ENCODE measurements at places on chromosomes 7 and 10.

GRCh38 chr7:149478754-149479153 lies 17.9 kb upstream of the ZNF777 start:
- DNase-seq, result no peak

DNA sequence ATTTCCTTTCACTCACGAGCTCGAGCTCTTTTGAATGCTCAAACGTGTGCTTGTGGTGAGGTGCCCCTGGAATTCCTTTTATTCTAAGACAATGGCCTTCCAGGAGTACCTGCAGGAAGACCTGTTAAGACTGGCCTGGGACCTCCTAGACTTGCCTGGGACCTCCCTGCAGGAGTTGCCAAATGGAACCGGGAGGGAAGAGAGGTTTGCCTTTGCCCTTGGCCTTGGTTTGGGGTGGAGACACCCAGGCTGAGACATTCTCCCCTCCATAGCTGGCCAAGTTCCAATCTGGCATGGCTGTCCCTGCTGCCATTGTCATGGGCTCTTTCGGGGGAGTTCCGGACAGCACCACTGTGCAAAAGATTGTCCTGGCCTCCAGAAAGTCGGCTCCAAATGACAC lies 39.7 kb downstream of the DNAJB12 start:
- DNase-seq, result no peak

GRCh38 chr7:81846398-81846797 lies 76.6 kb upstream of the HGF start:
- peak; percentile 38 for DNase-seq

- no peak for DNase-seq
Observed at GRCh38 chr10:63501954-63502353, 19.2 kb upstream of the REEP3 start.

DNA sequence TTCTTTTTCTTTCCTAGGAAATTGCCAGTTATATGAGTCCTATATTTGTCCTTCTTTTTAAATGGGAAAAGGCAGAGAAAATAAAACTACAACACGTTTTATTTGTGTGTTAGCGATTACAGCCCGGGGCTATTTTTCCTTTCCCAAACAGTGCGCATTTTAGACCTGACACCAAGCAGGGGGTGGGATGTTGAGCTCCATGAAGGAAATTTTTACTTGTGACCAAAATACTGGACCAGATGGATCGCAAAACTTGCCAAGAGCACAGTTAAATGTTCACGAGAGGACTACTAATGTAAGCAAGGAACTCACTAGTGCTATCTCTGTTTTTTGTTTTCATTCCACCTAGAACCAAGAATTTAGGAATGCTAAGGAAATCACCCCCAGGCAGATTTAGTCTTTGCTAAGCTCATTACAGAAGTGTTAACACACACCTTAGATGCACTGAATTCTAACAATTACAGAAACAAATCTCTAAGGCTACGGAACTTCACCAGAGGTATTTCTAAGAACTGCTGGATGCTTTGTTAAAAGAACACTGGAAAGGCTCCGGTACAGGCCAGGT lies 114.8 kb downstream of the JAZF1 start:
- no peak for DNase-seq

DNA sequence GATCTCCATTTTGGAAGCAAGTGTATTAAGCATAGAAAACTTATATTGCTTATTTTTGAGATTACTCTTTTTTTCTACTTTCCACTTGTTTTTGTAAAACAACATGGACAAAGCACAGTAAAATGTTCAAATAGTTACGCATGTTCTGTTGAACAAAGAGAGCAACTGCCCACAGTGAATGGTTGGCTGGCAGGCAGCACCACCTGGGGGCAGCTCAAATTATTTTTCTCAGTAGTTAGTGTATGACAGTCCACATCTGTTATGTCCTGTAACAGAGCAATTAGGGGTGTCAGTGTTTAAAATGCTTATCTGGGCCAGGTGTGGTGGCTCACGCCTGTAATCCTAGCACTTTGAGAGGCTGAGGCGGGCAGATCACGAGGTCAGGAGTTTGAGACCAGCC lies 46.1 kb upstream of the CACUL1 start:
- peak; percentile 25 for DNase-seq

DNA sequence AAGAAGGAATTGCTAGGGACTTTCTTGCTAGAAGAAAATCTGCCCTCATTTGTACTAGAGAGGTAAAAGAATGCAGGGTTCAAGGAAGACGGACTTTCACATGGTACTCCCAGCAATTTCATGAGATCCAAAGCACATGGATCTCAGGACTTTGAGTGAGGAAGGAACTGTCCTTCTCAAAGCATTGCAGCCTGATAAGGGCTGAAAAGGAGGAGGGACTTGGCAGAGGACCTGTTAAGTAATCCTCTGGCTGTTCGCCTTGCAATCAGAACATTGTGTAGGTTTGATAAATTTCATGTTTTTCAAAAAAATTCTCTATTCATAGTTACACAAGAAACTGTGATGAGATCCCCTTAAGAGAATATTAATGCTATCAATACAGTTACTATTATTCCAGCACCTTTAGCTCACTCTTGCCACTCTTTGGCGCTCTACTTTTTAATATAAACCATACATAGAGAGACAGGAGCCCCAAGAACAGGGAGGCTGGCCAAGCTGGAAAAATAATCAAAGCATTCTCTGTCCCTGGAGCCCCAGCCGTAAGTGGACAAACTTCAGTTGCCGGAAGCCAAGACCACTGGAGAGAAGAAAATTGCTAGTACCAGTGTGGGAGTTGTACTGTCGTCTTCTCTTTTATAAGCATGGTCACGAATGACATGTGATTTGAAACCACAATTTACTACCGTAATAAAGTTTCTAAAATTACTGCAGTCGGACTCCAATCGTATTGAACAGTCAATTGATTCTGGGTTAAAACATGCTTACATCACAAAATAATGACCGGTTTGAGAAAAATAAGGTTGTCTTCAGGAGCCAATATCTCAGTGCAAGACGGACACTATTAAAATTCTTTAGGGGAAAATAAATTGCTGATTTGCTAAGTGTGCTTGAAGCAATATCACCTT lies 424.4 kb downstream of the SDK1 start:
- DNase-seq, result no peak

DNA sequence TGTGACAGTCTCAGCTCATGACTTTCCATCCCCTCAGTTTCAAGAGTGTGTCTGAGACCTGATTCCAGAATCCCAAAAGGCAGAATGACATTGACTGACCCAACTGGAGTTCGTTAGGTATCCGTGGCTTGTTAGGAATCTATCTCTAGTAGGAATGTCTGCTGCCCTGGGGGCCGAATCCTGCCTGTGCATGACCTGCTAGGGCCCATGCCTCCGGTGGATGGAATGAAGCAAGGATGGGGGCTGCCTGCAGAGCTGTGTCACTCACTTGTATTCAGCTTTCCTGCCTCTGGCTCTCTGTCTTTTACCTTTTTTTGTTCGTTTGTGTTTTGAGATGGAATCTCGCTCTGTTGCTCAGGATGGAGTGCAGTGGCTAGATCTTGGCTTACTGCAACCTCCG lies 129.5 kb downstream of the SDK1 start:
- DNase-seq, result no peak

DNA sequence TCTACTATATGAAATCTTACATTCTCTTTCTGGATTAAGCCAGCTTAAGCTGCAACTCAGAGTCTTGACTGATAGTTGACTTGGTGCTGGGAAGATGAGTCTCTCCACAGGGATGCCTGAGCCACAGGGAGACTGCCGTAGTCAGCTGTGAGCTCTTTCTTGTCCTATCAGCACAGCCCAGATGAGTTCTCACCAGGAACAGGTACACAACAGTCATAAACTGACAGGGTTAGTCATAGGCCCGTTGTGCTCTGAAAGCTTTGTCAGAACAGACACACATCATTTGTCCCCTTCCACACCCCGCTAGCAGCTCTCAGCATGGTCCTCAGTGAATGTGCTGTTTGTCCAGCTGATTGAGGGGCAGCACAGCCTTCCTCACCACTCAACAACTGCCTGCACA lies 221.6 kb downstream of the RPS24 start:
- no peak for DNase-seq

DNA sequence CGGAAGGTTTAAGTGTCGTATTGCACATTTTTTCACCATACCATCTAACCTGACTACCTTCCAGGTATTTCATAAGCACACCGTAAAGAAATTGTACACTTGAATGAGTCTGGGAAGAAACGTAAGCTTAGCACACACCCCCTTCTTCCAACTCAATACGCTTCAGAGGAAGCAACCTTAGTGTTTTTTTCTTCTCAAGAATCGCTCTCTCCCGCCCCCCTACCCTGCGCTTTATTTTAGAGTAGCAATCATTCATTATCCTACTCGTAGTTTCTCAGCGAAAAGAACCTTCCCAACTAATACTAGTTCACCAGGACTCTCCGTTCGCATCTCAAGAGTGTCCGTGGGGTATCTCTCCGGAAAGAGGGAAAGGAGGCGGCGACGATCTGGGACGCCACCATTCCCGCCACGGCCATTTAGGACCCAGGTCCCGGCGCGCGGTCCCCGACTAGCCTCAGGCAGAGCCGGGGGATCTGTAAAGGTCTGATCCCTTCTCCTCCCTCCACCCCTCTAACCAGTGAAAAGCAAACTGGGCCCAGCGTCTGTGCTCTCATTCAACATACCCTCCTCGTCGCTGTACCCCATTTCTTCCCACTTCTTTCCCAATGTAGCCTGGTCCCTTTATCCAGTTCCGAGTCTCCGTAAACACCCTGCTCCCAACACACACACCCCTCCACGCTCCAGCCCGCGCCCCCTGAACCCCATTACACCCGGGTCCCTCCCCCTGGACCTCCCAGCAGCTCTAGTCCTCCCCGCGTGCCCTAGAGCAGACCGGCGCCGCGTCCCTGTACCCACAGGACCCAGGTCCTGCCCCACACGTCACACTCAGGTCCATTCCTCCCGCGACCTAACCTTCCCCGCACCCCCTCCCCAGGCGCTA lies 16.0 kb downstream of the MYOZ1 start:
- DNase-seq, result peak; percentile 41

GRCh38 chr7:57775396-57776088 lies 325.6 kb downstream of the ZNF716 start:
- DNase-seq, result no peak

DNA sequence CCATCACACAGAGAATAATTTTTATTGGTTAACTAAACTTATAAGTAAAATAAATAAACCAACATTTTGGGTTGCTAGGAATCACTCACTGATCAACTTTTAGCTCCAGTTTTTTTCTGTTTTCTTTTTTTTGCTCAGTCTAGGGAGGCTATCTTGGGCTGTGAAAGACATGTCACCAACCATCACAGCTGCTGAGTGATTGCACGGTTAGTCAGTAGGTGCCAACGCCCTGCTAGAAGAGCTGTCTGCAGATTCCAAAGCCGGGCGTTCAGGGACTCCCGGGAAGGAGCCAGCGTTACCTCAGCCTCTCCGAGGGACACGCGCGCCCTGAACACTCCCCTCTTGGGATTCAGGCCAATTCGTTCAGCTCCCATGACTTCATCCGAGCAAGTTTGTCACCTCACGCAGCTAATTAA lies 604 bp upstream of the STAM start:
- DNase-seq, result peak; percentile 84

DNA sequence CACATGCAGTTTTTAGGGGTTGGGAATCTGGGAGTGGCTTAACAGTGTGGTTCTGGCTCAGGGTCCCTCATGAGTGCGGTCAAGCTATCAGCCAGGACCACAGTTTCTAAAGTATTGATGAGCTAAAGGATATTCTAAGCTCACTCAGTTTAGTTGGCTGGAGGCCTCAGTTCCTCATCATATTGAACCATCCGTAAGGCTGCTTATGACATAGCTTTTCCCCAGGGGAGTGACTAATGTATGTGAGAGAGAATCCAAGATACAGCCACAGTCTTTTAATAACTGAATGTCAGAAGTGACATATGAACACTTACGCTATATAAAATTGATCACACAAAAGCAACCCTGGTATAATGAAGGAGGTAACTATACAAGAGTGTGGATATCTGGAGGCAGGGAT lies 245.3 kb downstream of the POLR1F start:
- DNase-seq, result no peak

GRCh38 chr10:30587522-30588031 lies 42.0 kb downstream of the LYZL2 start:
- DNase-seq, result no peak

GRCh38 chr10:74104480-74104879 lies 46.1 kb downstream of the AP3M1 start:
- no peak for DNase-seq

GRCh38 chr7:130396109-130396508 lies 15.8 kb downstream of the CPA1 start:
- DNase-seq, result no peak

GRCh38 chr7:151089893-151090730 lies 3.8 kb downstream of the AGAP3 start:
- no peak for DNase-seq

GRCh38 chr7:122752583-122752982 lies 49.9 kb upstream of the RNF148 start:
- no peak for DNase-seq

GRCh38 chr10:38163617-38164016 lies 69.5 kb downstream of the ZNF37A start:
- no peak for DNase-seq

DNA sequence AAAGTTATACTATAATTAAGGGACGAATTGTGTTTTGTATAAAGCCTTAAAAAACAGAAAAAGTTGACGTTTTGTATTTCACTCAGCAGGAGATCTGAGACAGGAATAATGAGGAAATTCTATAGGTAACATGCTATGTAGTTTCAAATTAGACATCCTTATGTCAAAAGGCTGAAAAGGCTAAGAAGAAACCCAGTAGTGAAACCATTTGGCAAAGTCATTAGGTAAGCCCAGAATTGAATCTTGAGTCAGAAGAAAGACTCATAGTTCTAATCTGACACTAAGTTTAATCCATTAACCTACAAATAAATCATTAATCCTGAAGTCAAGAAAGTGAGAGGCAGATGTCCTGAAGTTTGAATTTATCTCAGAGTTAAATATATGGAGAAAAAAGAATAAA lies 79.3 kb downstream of the RNF133 start:
- no peak for DNase-seq

GRCh38 chr10:8416760-8417159 lies 362.3 kb downstream of the GATA3 start:
- DNase-seq, result no peak

DNA sequence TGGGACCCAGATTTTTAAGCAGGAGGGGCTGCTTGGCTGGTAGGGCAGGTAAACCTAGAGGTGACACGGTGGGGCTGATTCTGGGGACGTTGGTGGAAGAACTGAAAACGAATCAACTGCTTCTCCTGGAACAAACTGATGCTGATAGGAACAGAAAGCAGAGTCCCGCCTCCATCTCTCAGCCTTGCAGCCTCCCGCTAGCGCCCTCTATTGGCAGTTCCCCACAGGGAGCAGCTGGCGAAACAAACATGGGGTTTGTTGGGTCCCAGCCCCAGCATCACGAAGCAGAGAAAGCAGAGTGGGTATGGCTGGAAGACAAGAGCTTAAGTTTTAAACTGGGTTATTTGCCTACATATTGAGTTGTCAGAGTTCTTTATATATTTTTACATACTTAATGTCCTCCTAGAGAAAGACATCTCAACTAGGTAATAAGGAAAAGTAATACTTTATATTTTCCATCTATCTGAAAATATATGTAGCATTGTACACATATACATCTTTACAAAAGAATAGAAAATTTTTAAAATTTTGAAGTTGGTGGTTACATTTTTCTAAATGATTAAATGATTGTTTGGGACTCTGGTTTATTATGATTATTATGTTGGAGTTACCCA lies 42.3 kb upstream of the FOXI2 start:
- no peak for DNase-seq

GRCh38 chr10:3659203-3659917 lies 125.6 kb downstream of the KLF6 start:
- DNase-seq, result no peak
